Activated CD8-positive, alpha-beta memory T cell treated with anti-CD3 and anti-CD28 coated beads for 4 hours (primary cell): ENCODE measurements at places on chromosomes 2 and 18.

DNA sequence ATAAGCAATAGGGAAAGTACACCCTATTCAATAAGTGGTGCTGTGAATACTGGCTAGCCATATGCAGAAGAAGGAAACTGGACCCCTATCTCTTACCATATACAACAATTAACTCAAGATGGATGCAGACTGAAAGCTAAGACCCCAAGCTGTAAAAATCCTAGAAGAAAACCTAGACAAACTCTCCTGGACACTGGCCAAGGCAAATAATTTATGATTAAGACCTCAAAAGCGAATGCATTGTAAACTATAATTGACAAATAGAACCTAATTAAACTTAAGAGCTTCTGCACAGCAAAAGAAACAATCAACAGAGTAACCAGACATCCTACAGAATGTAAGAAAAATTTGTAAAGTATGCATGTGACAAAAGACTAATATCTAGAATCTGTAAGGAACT, 41.1 kb upstream of the ASXL3 start:
- no peak for DNase-seq

DNA sequence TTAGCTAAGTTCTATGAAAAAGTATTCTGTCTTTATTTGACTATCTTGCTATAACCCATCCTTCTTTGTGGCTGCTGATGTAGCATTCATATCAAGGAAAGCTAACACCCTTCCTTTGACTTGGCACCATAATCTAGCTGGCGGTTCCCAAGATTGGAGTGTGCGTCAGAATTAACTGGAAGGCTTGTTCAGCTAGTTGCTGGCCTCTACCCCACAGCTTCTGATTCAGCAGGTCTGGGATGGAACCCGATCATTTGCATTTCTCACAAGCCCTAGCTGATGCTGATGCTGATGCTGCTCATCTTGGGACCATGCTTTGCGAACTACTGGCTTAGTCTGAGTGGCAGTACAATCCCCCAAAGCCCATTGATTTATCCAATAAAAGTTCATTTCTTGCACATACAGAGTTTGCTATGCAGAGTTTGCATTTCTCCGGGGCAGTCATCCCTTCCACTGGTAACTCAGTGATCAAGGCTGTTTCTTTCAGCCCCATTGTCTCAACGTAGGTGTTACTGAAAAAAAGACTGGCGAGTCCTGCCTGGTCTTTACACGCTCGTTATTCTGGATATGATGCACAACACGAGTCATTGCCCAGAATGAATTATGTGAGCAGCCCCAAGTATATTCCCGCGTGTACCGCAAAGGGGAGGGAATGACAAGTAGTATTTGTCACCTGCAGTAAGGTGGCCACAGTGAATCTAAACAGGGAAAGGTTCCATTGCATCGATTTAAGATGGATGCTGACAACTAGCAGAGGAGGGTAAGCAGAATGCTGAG, 96.5 kb downstream of the ZNF532 start:
- DNase-seq: no peak

GRCh38 chr2:214255046-214255445, 155.8 kb upstream of the VWC2L start:
- no peak for DNase-seq

DNA sequence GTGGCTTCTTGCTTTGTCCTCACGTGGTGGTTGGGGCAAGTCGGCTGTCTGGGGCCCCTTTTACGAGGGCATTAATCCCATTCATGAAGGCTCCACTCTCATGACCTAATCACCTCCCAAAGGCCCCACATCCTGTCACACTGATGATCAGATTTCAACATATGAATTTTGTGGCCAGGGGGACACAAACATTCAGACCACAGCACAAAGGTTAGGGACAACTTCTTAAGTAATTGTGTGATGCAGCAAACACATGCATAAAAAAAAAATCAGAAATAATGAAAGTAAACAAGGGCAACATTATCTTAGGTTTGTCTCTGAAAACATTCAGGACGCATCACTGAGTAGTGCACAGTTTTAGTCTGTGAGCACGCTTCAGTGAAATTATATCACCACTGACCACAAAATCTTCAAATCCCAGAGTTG, 54.2 kb upstream of the FRZB start:
- no peak for DNase-seq

GRCh38 chr2:50469784-50470183, 562.1 kb downstream of the NRXN1 start:
- DNase-seq: no peak

DNA sequence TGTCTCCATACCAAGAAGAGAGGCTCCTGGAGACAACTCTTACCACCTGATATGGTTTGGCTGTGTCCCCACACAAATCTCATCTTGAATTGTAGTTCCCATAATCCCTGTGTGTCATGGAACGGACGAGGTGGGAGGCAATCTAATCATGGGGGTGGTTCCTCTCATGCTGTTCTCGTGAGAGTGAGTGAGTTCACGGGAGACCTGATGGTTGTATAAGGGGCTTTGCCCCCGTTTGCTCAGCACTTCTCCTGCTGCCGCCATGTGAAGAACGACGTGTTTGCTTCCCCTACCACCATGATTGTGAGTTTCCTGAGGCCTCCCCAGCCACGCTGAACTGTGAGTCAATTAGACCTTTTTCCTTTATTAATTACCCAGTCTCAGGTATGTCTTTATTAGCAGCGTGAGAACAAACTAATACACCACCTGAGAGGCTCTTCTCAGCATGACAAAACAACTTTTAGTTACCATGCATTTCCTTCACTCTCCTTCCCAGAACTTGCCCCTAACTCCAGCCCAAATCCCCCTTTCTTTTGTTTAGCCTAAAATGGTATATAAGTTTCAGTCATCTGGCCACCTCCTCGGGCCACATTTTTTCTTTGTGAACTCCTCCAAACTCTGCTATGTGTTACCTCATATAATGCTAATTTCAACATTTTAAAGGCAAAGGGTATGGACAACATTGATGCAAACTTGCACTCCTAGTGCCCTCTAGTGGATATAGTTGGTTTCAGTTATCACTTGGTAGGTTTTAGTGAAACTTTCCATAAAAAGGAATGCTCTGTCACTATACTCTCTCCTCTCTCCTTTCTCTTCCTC, 58.6 kb upstream of the SLC25A52 start:
- no peak for DNase-seq

DNA sequence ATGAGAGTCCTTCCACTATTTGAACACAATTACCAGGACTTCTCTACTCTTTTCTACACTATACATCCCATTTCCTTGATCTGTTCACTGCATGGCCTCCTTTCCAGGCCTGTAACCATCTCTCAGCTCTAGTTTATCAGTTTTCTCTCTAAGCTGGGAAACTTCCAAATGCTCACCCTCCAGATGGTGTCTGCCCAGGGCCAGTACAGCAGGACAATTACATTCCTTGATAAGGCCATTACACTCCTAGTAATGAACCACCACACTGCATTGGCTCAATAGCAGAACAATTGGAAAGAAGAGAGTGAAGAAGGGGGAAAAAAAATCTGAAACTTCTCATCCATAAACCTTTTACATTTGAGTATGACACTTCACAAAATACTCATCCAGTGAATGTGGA, 359.1 kb downstream of the ALK start:
- DNase-seq: no peak

- DNase-seq: no peak
Observed at GRCh38 chr2:29189052-29189451, 73.8 kb downstream of the CLIP4 start.

DNA sequence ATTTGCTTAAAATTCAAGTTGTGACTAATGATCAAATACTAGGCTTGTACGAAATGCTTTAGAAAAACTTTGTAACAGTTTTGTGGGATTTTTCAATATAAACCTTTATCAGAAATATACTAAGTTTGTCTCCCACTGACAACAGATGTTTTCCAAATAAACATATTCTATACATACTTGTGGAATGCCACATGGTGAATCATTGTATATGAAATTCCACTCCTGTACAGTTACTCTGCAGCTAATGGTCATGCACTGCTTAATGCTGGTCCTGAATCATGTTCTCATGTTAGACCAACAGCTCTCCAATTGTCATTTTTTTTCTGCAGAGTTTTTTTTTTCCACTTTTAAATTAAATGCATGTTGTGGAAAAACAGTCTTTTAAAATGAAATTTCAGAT, 90.1 kb downstream of the DPP4 start:
- no peak for DNase-seq

DNA sequence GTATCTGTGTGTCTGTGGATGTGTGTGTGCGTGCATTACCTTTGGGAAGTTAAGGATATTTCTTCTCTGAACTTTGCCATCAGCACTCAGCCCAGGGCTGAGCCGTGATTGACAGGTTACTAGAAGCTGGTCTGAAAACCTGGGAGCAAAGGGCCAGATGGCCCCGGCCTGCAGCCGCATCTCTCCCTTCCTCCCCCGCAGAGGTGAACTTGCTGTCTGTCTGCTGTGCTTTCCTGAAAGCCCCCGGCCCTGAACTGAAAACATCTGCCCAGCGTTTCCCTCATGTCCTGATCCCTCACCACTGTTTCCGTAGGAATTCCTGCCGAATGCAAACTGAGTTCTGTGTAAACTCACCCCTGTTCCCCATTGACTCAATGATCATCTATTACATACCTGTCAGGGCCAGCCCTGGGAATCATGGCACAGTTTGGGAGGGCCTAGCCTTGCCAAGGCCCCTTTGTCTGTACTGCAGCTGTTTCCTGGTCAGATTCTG, 45.8 kb downstream of the MYCN start:
- no peak for DNase-seq

GRCh38 chr2:197161774-197162173, 148.8 kb downstream of the ANKRD44 start:
- no peak for DNase-seq

- DNase-seq: no peak
Observed at GRCh38 chr18:75374466-75374865, 53.0 kb downstream of the SMIM21 start.

- DNase-seq: no peak
Observed at GRCh38 chr2:237315170-237315828, 98.7 kb downstream of the COL6A3 start.

GRCh38 chr2:37669446-37669845, 2.0 kb downstream of the CDC42EP3 start:
- no peak for DNase-seq

DNA sequence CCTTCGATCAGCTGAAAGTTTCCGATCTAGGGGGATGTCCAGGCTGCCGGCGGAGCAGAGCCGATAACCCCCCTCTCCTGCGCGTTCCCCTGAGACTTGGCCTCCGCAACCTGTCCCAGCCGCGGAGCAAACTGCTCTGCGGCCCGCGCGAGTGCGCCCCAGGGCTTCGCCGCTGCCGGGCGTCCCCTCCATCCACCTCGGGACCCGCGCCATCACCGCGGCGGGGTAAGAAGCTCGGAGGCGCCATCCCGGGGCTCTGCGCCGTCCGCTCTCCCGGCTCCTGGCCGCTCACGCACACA, 990 bp upstream of the GDF7 start:
- no peak for DNase-seq

GRCh38 chr18:9841752-9842151, 44.0 kb upstream of the TXNDC2 start:
- no peak for DNase-seq

GRCh38 chr18:75753753-75754152, 326.2 kb upstream of the SMIM21 start:
- DNase-seq: no peak

GRCh38 chr18:356778-357177, 88.9 kb upstream of the THOC1 start:
- DNase-seq: no peak

- DNase-seq: no peak
Observed at GRCh38 chr2:74379851-74380789, at the start of gene DCTN1. DCTN1 (minus strand) TSS chr2:74380311; CDS start chr2:74380037, 274 bp downstream.

DNA sequence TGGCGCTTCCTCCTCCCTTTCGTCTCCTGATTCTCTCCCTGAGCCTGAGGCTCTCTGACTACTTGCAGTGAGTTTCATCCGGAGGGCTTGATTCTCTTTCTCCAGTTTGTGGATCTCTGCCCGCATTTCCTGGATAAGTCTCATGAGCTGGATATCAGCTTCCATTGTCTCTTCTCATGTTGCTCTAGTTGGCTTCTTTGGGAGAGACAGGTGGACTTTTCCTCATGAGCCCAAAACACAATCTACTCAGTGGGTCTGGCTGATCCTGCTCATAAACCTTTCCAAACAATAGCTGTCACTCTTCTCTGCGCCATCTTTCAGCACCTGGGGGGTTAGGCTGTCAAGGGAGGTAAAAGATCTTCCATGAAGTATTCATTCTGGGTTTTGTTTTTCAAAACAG, at the start of gene CCDC195:
TSS of gene CCDC195 (minus strand) at position 165 of the 400 bp plus-strand sequence. CDS start at position 165, 0 bp downstream.
- no peak for DNase-seq

- DNase-seq: no peak
Observed at GRCh38 chr2:1701556-1702185, 42.6 kb downstream of the PXDN start.

- no peak for DNase-seq
Observed at GRCh38 chr2:128809880-128810279, 491.2 kb upstream of the HS6ST1 start.

DNA sequence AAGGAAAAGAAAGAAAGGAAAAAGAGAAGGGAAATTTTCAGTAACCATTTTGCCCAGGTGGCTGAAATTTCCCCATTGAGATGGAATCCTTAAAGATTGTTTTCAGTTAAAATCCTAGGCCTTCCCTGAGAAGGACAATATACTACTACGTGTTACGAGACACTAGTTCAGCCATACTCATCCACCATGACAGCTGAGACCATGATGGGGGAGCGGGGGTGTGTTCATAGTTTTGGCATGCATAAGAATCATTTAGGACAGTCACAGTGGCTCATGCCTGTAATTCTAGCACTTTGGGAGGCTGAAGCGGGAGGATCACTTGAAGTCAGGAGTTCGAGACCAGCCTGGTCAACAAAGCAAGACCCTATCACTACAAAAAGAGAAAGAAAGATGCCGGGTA, 28.0 kb downstream of the PLA2R1 start:
- DNase-seq: no peak

- DNase-seq: no peak
Observed at GRCh38 chr2:41716497-41716896, 331.3 kb upstream of the PKDCC start.

DNA sequence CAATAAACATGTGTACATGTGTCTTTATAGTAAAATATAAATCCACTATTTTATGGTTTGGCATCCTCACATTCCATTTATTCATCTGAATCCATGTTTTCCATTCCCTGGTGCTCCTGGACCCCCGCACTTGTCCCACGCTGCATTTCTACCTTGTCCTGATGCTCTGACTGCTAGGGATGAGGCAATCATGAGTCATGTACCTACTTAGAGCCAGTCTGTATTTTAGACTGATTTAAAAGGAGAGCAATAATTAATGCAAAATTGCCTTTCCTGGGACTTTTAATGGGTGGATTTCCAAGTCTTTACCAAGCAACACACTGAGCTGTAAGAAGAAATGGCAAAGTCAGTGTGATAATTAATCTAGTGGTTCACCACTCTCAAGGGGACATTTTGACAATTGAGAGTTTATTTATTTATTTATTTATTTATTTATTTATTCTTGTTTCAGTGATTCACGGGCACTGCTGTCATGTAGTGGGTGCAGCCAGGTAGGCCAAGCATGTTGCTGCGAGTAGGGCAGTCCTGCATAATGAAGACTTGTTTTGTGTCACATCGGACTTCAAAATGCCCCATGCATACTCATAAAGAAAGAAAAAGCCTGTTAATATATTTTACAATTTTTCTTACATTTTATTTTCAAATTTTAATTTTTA, 419.3 kb upstream of the VWC2L start:
- no peak for DNase-seq
